Cerebellar nuclear complex (tissue), 1 donor: ENCODE measurements at places on chromosomes 4 and X.

DNA sequence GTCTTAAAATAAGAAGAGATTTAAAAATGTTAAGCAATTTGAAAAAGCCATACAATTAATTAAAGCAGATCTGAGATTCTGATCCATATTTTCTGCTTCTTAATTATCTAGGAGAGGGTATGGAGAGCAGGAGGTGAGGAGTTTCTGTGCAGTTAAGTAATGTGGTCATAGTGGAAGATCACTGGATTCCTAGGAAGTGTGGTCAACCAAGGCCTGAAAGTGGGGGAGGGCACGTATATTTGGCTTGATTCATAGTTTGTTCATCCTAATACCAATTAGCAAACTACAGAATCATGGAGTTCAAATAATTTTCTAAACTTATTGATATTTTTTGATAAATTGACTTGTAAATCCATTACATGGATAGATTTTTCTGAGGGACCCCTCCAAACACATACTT, 768.3 kb downstream of the RAPGEF2 start:
- DNase-seq, result no peak

GRCh38 chr4:146381263-146381872, 140.4 kb downstream of the SLC10A7 start:
- DNase-seq, result no peak

- no peak for DNase-seq
Observed at GRCh38 chrX:151174581-151175282, 1.7 kb upstream of the GPR50 start.

- no peak for DNase-seq
Observed at GRCh38 chr4:8666581-8666980, 74.0 kb downstream of the CPZ start.

GRCh38 chrX:3134316-3134945, 93.2 kb downstream of the ARSF start:
- DNase-seq, result no peak
